Posterior vena cava (tissue), 2 donors: ENCODE measurements at places on chromosomes 7 and 10.

DNA sequence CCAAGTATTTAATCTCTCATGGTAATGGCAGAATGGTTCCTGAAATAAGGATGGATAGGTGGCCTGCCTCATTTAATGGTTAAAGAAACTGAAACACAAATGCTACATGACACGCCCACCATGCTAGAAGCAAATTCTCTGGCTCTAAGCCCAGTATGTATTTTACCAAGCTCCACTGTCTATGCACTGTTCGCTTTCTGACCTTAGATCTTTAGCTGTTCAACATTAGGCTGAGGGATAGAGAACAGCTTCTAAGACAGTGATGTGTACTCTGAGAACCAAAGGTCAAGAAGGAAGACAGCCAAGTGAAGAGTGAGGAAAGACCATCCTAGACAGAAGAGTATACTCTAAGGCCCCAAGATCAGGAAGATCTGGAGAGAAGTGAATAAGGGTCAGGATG, 26.6 kb downstream of the FAM3C start:
- DNase-seq, result no peak

DNA sequence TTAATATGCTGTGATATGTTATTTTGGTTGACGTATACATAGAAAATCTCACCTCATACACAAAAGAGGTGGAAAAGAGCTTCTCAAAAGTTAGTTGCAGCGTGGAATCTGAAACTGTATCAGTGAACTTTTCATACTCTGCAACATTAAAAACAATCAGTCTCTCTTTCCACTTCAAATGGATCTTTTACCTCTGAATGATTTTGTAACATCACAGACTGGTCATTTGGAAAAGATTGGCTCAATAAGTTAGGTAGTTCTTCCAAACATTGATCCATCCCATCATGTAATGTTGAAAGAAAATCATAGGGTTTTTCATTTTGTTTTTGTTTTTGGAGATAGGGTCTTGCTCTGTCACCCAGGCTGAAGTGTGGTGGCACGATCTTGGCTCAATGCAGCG, 131.1 kb downstream of the AHR start:
- no peak for DNase-seq

DNA sequence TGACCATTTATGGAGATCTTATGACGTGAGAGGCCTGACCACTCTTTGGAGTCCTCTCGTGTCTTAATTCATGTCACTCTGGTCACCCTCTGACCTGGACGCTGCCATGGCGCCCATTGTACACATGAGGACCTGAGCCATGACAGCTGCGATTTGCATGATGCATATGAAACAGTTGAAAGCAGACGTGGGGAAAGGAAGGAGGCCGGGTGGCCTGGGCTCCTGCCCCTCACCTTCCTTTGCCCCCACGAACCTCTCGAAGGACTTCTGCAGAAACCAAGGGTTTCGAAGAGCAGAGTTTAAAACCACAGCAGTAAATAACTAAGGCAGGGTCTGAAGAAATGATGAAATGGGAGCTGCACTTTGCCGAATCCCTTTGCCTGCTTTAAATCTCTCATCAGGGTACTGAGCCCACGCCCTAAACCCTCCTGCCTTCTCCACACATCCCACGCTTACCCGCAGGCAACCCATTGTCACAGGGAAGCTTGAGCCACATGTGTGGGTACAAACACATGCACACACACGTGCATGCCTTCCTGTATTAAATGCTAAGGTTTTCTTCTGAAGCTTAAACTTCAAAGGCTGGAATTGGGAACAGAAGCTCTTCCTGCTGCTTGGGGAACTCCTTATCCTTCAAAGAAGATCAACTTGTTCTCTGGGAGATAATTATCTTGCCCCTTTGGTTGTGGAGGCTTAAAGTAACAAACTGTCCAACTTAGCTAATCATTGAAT, 11.7 kb upstream of the CALML3 start:
- peak; percentile 34 for DNase-seq

GRCh38 chr7:22730921-22731654, 4.1 kb downstream of the IL6 start:
- no peak for DNase-seq

GRCh38 chr10:34650156-34650555, 164.9 kb downstream of the PARD3 start:
- DNase-seq, result no peak
